ENCODE measurements at places on chromosomes 2 and 18.

DNA sequence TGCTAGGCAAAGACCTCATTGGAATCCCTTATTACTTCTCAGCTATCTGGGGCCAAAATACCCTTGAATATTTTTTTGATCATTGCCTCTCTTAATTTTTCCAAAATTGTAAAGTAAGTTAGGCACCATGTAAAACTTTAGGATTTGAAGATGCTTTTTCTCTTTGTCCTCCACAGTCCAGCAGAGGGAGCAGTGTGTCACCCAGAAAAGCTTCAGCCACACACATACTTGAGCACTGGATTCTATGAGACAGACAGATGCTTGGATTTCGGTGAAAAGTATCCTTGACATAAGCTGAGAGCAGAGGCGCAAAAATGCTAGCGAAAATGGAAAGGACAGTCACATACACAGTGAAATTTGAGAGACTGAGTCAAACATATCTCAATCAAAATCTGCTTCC, 74.7 kb upstream of the KCNJ3 start:
- DNase-seq = peak; percentile 13

- DNase-seq = no peak
These were observed 49.7 kb downstream of the RIF1 start for GRCh38 chr2:151459358-151459757.

- no peak for DNase-seq
These were observed 63.3 kb downstream of the NEB start for GRCh38 chr2:151670846-151671597.

GRCh38 chr18:73340135-73340977, 472.6 kb upstream of the NETO1 start:
- DNase-seq = peak; percentile 14

DNA sequence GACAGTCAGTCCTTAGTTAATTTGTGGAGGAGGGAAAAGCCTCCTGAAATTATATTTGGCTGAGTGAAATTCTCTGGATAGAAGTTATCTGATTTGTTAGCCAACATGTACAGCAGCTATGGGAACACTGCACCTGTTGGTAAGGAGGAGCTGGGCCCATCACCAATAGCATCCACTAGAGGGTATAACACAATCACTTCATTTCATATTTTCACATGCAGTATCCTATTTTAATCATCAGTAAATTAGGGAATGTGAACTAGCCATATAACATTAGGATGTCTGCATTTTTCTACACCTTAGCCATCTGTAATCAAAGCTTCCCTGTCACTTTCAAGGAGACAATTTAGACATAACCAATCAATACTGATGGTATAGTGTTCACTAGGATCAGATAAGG, 818.4 kb upstream of the CDH2 start:
- DNase-seq = no peak

GRCh38 chr2:60157283-60157682, 396.2 kb downstream of the BCL11A start:
- DNase-seq = no peak

- no peak for DNase-seq
These were observed 91.4 kb upstream of the IL1R2 start for GRCh38 chr2:101900375-101900774.

GRCh38 chr18:65215865-65216466, 534.8 kb upstream of the CDH7 start:
- no peak for DNase-seq

GRCh38 chr18:36580874-36581750, 247.7 kb downstream of the TPGS2 start:
- DNase-seq = peak; percentile 21

DNA sequence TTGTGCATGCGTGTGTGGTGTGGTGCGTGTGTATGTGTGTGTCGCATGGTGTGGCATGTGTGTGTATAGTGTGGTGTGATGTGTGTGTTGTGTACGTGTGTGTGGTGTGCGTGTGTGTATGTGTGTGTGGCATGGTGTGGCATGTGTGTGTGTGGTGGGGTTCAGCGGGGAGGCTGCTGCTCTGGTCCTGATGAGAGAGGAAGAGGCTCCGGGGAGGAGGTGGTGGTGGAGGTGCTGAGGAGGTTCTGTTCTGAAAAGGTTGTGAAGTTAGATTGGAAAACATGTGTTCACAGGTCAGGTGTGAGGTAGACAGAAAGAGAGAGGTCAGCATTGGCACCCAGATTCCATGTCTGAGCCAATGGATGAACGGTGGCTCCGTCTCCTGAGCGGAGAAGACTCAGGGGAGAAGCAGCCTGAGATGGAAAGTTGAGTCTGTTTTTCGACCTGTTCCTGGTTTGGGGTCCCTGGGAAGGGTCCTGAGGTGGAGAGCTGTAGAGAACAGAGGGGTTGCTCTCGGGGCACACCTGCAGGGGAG, 67.2 kb upstream of the HDAC4 start:
- DNase-seq = no peak

GRCh38 chr2:219159771-219160185, 837 bp downstream of the NHEJ1 start:
- no peak for DNase-seq

GRCh38 chr2:76316691-76317090, 606.0 kb upstream of the GCFC2 start:
- no peak for DNase-seq

Data from fibroblast of the conjunctiva (primary cell).